Bronchial epithelial cell (primary cell): ENCODE measurements at places on chromosomes 16 and 17. TPM values are rescaled to one million over a fixed set of nuclear protein-coding genes. Genes with fewer than 3 reads are reported as not detected.

- peak; percentile 35 for DNase-seq
Observed at GRCh38 chr17:18043491-18043890, 4.3 kb downstream of the GID4 start.

DNA sequence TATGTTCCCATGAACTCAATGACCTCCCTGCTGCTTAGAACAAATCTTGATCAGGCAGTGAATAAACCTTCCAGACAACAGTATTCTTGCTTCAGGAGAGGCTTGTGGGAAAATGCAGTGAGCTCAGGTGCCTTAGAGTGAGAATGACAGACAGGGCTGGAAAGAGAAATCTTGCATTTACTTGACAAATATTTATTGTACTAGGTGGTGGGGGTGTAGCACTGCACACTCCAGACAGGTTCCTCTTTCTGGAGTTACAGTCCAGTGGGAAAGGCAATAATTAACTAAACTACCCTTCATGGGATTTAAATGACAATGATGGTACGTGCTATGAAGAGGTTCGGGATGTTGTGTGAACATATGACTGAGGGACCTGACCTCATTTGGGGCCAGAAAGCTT, 182.9 kb downstream of the SHISA9 start:
- no peak for DNase-seq

TGFB1I1 gene
- 1.6 and 2.8 TPM in 2 replicates for total RNA-seq

TP53TG3C gene
- not detected in 2 replicates for total RNA-seq

IRF8 gene
- not detected in 2 replicates for total RNA-seq

- no peak for DNase-seq
Observed at GRCh38 chr17:59607817-59608403, 11.8 kb upstream of the CLTC start.
